ENCODE measurements at places on chromosomes 2 and 18.

DNA sequence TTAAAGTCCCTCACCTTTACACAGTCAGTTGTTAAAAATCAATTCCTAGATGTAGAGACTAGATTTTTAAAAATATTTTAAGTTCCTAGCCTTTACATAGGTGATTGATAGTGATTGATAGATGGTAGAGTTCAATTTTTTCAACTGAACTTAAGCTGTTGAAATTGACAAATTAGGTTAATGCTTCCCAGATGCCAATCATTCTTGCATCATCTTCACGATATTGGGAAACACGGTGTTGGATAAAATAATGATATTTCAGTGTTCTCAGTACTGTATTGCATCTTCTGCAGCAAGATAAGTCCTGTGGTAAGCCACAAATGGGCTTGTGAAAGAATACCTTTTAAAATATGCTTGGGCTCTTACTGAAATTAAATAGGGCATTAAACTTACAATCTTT is 667.6 kb downstream of the STK39 start:
- DNase-seq: no peak

DNA sequence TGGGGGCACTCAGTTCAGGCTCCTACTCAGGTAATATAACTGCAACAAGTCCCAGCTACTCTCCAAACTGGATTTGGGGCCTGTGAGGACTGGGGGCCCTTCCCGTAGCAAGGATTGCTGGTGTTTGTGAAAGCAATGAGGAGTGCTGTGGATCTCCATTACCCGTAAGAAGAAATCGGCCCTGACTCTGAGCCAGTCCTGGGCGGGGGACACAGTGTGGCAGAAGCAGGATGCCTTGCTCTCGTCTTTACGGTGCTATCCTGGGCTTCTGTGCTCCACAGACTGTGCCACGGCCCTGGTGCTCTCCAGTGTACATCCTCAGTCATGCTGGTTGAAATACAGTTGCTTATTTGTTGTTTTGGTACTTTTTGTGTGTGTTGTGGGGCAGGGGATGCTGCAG is 172.9 kb downstream of the NDUFA10 start:
- no peak for DNase-seq

- DNase-seq: no peak
Measured at GRCh38 chr2:145748927-145749326, 1229.0 kb upstream of the ZEB2 start.

- DNase-seq: peak; percentile 66
Measured at GRCh38 chr2:121075006-121075551, 209.9 kb downstream of the TFCP2L1 start.

DNA sequence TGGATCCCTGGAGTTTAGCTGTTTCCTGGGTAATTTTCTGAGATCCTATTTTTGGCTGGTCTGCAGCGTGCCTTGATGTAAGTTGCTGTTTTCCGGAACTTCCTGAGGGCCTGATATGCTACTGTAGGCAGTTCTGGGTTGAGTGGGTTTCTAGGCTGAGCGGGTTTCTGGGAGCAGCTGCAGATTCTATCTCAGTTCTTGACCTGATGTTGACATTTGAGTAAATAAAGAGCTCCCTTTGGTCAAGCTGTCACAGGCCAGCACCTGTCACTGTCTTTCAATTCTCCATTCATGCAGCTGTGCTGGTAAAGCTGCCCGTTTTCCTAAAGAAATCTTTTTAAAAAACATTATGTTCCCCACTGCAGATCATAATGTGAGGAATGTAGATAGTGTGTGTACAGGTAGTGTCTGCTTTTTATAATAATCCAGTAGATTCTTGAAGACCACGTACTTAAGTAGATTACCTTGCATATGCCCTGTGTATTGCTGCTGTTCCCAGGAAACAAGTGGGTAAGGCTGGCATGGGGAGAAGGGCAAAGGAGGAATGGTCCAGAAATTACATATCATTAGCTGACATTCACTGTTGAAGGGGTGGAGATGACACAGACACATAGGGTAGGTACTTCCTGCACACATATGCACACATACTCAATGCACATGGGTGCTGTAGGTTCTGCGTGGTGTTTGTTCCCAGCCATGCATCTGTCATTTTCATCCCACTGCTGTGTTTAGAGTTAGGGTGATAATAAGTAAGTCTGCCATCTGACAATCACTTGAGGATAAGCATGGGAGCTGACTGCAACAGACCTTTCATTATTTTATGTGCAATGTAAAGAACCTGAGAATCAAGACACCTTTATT is 25.9 kb downstream of the CD28 start:
- no peak for DNase-seq

GRCh38 chr2:163735685-163736432 is at the start of gene FIGN:
TSS of gene FIGN (minus strand) at chr2:163736008. CDS start at chr2:163734927, 1,081 bp downstream.
- DNase-seq: peak; percentile 72

GRCh38 chr2:230866756-230867523 is 2.2 kb downstream of the ITM2C start:
- peak; percentile 70 for DNase-seq

GRCh38 chr2:167703441-167703840 is 544.0 kb downstream of the STK39 start:
- DNase-seq: no peak

- DNase-seq: no peak
Measured at GRCh38 chr18:75086494-75087034, 122.4 kb downstream of the PTGR3 start.

DNA sequence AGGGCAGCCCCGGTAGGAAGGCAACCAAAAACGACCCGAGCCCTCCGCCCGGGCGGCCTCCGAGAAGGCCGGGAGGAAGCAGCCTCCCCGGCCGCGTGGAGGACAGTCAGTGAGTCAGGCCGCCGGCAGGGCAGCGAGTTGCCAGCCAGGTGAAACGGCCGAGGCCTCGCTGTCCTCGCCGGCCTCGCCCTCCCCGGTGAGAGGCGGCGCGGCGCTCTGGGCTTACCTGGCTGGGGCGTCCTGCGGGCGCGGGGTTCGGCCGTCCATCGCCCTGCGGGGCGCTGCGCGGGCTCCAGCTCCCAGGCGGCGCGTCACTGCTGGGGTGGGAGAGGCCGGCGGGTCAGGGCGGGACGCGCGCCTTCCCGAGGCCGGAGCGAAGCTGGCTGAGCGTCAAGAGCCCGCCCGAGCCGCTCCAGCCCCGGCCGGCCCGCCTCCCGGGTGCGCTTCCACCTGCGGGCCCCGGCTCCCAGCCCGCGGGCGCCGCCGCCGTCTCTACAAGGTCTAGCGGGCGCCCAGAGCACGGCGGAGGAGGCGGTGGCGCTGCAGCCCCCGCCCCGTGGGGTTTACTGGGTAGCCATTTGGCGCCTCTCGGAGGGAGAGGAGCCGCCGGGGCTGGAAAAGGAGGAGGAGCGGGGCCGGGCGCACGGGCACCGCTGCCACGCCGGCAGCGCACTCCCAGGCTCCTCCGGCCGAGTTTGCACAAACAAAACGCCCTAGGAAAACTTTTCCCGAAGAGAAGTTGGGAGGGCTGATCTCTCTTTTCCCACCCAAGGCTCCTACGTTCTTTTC is 499 bp downstream of the COBLL1 start:
- peak; percentile 70 for DNase-seq

- DNase-seq: no peak
Measured at GRCh38 chr18:25239581-25240419, 112.2 kb downstream of the ZNF521 start.

DNA sequence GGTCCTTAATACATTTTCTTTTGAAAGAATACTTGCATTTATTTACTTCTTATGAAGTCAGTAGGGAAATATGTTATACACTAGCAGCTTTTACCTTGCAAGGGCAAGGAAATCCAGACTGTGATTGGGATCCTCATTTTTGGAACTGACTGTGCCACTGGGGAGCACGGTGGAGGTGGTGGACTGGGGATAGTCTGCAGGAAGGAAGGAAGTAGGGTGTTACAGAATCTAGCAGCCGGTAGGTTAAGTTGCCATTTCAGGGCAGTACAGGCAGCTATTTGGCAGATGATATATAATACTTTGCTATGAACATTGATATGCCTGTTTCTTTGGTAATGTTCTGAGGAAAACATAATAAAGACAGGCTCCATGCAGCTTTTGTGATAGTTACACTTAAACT is 238.3 kb downstream of the PHLPP1 start:
- DNase-seq: no peak

DNA sequence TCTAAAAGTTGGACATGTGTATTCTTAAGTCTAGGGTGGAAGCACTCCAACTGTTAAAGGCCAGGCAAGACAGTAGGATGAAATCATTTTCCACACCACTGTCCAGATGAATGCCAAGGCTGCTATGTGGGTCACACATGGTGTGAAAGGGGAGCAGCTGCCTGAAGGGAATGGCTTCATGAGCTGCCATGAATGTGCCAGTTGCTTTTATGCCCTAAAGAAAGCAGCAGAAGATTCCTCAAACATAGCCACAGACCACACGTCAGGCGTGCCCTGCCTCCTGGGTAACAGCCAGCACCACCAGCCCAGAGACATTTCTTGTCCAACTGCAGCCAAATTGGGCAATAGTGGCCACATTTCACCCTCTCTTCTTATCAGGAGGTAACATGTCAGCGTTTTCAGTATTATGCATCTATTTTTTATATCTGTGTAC is 130.2 kb downstream of the MTCL1 start:
- DNase-seq: no peak

DNA sequence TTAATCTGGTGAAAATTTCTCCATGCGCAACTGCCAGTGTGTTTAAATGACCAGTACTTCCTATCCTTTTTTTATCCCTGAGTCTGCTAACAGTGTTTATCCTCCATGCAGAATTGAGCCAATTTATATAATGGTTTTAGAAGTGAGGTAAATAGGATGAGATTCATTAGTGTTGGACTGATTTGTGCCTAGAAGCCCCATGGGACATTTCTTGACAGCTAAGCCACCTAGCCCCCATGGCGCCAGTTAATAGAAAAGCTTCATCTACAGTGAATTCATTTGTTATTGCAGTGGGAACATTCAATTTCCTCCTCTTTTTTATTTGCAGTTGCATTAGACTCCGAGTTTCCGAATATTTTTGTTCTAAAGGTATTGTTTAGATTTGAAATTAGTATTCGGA is 175.6 kb downstream of the ARL6IP6 start:
- DNase-seq: no peak

GRCh38 chr2:189581354-189582139 is 961 bp upstream of the SLC40A1 start:
- DNase-seq: peak; percentile 15

DNA sequence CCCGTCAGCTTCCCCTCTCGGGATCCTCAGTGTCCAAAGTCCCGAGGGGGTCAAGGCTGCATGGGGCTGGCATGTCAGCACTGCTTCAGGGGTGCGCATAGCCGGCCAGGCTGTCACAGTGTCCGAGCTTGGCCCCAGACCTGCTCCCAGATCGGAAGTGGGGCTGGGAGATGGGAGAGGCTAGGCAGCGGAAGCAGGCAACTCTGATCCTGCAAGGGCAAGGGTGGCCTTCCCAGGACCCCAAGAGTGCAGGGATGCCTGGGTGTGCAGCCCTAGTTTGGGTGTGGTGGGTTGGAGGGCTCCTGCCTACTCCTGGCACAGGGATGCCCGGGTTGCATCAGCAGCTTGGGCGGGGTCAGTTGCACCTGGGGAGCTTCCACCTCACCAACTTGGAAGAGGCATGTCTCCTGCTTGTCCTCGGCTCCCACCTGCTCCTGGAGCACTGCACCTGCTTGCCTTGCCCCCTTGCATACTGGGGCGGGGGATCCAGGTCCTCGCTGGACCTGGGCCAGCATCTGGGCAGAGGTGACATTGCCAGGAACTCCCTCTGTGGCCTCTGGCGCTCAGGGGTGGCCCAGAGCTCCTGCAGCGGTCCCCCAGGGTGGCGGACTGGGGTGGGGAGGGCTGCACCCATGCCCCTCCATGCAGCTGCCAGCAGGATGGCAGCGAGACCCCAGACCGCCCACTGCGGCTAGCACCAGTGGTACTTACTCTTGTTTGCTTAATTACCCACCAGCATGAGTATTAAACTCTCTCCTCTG is 41.3 kb downstream of the CBLN2 start:
- DNase-seq: no peak

DNA sequence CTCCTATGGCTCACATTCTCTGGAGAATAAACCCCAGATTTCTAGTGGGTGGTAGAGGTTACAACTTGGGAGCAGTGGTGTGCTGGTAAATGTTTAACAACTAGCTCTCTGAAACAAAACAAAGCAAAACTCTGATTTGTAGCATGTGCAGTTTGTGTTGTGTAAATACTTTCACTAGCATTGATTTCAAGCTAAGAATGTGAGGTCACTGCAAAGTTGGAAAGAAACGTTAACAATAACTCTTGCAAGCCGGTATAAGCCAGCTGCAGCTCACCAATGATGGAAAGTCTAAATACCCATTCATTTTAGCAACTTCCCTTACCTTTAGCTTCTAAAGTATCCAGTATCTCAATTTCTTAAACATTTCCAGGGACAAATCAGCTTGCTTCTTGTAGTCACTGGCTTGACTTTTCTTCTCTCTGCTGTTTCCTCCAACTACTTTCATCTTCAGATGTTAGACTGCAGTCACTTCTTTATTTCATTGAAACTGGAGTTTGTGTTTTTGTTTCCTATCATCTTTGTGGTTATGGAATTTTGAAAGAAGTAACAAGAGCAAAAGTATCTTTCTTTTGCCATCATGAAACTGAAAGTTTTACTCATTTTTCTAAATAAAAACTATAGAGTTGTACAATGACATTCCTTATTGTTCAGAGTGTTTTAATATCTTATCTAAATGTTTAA is 140.2 kb downstream of the PLCL1 start:
- DNase-seq: no peak

DNA sequence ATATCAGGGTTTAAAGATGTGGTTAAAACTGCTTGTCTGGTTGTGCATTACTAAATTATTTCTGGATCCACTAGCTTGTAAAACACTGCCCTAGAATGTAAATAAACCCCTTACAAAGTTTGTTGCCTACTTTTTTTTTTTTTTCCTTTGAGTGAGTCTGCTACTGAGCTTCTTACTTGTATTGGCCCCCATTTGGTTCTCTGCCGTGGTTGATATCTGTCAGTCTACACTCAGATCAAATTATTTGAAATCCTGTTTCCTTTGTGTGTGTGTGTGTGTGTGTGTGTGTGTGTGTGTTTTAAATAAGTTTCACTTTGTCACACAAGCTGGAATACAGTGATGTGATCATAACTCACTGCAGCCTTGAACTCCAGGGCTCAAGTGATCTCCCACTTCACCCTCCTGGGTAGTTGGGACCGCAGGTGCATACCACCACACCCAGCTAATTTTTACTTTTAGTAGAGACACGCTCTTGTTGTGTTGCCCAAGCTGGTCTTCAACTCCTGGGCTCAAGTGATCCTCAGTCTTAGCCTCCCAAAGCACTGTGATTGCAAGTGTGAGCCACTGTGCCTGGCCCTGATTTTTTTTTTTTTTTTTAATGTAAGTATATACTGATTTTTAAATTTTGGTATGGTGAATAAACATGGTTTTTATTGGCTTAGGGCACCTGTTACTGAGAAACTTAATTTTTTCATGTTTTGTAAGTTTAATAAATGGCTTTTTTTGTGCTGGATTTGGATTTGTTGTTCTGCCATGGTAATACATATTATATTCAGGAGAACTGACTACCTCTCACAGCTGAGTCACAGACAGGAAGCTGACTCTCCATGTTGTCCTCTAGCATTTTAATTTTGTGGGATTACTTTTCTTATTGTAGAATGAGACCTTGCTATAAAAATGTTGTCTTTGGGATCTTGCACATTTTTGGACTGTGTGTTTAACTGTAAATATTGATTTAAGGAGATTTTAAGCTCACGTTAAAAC is 48.5 kb downstream of the MAP4K4 start:
- DNase-seq: no peak

- DNase-seq: no peak
Measured at GRCh38 chr2:98091738-98092137, 4.8 kb downstream of the VWA3B start.

GRCh38 chr2:101089942-101090799 is 61.0 kb downstream of the TBC1D8 start:
- DNase-seq: no peak

All from NCI-H345 (cell line).